ENCODE measurements at places on chromosomes 6 and 20.
A peak's percentile ranks its signal among the peaks of the same experiment; 100 is the strongest.

DNA sequence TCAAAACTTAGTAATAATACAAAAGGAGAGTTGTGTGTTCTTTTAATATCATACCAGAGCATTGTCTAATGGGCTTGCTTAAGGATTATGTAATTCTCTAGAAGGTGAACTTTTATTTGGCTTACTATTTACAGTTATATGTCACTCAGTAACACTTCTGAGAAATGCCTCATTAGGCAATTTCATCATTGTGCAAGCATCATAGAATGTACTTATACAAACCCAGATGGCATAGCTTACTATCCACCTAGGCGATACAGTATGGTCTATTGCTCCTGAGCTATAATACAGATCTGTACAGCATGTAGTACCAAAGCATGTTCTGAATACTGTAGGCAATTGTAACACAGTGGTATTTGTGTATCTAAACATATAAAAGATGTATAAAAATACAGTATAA lies 340.1 kb downstream of the PHF3 start:
- no peak for DNase-seq

GRCh38 chr6:5510331-5511133 lies 249.2 kb downstream of the FARS2 start:
- no peak for DNase-seq

GRCh38 chr20:4666001-4666479 lies 55.7 kb upstream of the PRND start:
- DNase-seq: no peak

DNA sequence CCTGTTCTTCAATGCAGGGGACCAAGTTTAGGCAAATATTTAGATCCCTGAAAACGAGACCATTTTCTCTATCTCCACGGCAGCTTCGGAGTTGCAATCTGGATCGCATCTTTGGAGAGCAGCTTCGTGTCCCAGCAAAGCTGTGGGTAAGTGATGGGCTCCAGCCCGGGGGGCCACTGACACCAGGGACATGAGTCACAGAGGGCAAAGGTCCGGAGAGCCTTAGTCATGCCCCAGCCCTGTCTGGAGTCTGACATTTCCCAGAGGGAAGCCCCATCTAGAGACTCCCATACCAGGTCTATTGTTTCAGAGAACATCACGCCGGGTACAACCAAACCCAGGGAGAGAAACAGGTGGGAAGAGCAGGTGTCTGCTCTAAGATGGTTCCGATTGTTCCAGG lies 95.9 kb downstream of the NFATC2 start:
- no peak for DNase-seq

GRCh38 chr6:138103871-138104270 lies 3.3 kb downstream of the PERP start:
- DNase-seq: no peak

DNA sequence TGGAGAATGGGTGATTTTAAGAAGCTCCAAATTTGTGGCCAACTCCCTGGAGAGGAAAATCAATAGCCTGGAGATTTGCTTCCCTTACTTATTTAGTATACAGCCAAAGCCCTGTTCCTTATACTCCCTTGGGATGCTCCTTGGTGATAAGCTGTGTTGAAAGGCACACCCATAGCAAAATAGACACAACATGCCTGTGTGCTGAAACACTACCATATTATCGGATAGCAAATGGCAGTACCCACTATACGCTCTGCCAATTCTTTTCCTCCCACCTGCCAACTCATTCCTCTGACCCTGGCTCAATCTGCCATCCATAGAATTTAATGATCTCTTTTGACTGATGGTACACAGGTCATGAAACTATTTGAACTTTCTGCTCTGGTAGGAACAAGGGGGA lies 98.2 kb downstream of the CLIC5 start:
- DNase-seq: no peak

GRCh38 chr20:25277051-25277801 lies 29.3 kb downstream of the PYGB start:
- DNase-seq: no peak

- no peak for DNase-seq
Measured at GRCh38 chr6:130744576-130745366, 82.4 kb upstream of the SMLR1 start.

GRCh38 chr6:165744555-165745228 lies 81.7 kb upstream of the PDE10A start:
- DNase-seq: no peak

GRCh38 chr6:154399097-154399496 lies 42.5 kb upstream of the IPCEF1 start:
- DNase-seq: no peak

GRCh38 chr20:18662279-18663040 lies 74.6 kb downstream of the DTD1 start:
- DNase-seq: no peak

DNA sequence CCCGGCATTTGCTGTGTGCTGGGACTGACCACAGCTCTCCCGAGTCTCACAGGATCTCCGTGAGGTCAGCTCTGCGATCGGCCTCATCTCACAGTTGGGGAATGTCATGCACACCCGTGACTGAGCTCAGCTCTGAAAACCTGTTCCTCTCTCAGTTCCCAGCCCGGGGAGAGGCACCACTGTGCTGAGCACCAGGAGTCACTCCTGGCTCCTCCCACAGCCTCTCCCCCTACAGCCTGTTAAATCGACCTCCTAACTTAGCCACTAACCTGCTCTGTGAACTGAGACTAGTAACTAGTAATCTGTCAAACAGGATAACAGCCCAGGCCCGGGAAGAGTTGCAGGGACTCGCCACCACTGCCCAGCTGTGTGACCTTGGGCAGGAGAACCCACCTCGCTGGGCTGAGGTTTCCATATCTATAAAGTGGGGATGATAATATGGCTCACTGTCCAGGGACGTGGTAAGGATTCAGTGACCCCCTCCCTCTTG lies 20.1 kb upstream of the NOL4L start:
- no peak for DNase-seq

DNA sequence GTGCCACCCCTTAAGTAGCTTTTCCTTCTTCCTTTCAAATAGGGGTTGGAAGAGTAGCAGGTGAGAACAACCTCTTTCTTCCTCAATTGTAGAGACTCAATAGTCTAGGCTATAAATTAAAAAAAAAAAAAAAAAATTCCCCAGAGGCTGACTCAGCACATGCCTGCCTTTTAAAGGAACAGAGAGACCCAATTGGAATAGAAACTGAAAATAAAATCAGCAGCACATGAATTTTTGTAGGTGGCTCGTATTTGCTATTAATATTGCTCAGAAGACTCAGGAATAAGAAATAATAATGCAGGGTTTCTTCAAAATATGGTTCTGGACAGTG lies 19.3 kb downstream of the TOP1 start:
- DNase-seq: no peak

- DNase-seq: peak; percentile 15
Measured at GRCh38 chr6:28838634-28839442, 84.9 kb downstream of the TRIM27 start.

- no peak for DNase-seq
Measured at GRCh38 chr6:111808493-111808892, 64.8 kb downstream of the FYN start.

DNA sequence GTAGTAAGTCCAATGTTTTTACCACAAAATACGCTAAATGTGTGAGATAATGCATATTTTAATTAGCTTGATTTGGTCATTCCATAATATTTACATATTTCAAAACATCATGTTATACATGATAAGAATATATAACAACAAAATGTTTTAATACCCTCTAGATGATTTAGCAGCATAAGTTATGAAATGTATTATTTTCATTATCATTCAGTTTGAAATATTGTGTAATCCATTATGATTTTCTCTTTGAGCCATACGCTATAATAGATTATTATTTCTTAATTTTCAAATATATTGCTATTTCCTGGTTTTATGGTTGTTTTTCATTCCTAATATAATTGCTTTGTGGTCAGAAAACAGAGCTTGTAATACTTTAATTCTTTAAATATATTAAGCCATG lies 163.3 kb upstream of the KCNQ5 start:
- DNase-seq: no peak

DNA sequence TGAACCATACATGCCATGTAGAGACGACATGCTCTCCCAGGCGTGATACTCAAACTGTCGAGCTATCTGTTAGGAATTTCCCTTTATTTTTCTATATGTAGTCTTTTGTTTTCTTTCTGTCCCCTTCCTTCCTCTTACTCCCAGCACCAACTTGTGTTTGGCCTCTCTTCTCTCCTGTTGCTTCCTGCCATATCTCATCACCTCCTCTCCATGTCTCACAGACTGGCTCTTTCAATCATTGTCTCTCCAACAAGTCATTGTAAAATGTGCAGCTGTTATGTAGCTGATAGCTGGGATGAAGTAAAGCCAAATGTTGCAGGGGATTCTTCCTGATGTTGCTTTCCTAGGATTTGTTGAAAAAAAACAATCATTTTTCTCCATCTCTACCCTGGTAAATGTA lies 234.5 kb downstream of the TMEM242 start:
- no peak for DNase-seq

DNA sequence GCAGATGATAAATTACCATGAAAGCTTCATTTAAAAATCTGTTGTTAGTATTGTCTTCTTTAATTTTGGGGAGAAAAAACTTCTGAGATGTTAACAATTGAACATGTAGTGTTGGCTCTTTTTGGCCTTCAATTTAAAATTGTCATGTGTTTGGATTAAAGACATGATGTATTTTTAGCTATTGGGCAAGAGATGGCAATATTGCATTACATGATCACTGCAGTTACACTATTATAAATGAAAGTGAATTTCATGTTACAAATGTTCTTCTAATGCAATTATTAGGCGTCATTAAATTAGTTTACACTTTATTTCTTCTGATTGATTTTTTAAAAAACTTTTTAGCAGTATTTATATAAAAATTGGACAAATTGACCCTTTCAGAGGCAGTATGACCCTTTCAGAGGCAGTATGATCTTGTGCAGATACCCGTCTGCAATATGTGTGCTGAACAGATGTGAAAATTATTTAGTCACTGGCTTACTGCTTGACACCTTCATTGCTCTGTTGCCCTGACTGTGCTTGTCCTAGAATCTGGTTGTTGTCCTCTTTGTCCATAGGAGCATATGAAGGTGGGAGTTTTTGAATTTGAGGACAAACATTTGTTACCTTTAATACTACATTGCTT lies 25.8 kb downstream of the CDKAL1 start:
- DNase-seq: no peak

DNA sequence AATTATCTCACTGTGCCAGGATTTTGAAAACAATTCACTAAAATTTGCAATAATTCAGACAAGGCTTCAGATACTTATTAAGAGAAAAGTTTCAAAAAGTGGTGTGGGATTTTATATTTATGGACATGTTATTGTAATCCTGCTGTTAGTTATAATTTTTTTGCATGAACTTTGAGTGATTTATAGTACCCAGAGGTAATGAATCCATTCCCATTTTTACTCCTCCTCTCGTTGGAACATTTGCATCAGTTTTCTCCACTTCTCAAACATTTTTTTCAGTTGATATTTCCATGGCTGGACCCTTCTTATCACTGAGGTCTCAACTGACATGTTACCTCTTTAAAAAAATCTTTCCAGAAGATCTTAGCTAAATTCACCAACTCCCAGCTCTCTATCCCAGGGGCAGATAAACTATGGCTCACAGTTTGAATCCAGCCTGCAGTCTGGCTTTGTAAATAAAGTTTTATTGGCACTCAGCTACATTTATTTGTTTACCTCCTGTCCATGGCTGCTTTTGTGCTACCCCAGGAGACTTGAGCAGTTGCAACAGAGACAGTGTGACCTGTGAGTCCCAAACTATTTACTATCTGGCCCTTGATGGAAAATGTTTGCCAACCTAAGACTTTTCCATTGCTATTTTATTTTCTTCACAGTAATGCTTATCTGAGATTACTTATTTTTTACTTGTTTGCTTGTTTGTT lies 83.4 kb downstream of the TSHZ2 start:
- DNase-seq: no peak

GRCh38 chr6:124949706-124950105 lies 12.5 kb upstream of the RNF217 start:
- no peak for DNase-seq

- no peak for DNase-seq
Measured at GRCh38 chr20:58447511-58448391, 58.7 kb downstream of the VAPB start.

DNA sequence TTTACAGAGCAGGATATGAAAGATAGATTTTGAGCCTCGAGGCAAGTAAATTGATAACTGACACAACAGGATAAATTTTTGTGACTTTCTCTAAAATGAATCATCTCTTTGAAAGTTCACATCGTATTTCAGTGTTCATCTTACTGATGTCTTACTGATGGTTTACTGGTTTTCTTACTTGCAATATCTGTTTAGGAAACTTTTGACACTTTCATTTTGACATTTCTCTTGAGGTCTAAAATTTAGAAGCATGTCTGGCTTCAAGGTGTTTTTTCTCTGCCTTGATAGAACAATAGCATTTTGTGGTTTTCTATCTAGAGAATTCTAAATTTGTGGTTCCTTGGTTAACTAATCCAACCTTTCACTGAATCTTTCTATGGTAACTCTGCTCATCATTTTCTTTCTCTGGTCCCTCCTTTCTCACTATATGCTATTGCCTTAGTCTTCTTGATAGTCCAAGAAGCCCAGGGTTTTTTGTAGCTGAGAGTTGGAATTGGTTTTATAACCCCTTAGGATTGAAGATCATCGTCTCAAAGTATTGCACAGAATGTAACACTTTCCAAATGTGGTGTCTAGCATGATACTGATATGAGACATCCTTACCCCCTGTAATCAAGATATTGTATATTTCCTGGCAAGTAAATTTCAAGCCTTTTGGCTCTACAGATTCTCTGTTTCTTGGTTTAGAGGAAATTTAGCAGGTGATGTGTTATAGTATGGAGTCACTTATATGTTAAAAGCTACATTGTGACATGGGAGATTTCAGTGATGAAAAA lies 98.7 kb downstream of the RNF144B start:
- no peak for DNase-seq

DNA sequence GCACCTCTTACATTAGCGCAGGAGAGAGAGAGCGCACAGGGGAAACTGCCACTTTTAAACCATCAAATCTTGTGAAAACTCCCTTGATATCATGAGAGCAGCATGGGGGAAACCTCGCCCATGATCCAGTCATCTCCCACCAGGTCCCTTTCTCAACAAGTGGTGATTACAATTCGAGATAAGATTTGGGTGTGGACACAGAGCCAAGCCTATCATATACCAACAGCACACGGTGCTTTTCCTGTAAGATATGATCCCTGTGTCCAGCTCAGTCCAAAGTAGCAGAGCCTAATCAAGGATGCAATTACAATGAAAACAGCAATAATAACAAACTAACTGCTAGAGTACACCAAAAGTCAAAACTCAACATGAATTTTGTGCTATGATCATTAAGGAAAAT lies 148.7 kb upstream of the TCF21 start:
- no peak for DNase-seq

- DNase-seq: no peak
Measured at GRCh38 chr6:157879034-157879872, 56.2 kb downstream of the SNX9 start.

DNA sequence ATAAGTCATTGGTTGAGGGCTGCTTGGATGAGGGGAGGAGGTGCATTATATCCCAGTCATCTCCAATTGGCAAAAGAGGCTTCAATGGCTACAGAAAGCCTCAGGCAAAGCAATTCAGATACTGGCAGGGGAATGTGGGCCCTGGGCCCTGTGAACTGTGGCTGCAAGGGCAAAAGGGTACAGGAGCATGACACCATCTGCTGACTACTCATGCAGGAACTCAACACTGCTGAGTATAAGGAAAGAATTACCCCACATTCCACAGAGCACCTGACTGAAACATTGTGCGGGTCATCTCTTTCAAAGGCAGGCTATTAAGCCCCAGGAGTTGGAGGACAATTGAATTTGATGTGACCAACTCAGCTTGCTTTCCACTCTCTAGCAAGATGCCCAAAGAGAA lies 92.1 kb upstream of the SPTLC3 start:
- DNase-seq: no peak
